ENCODE measurements at places on chromosomes 13 and 19.
A peak's percentile ranks its signal among the peaks of the same experiment; 100 is the strongest.

DNA sequence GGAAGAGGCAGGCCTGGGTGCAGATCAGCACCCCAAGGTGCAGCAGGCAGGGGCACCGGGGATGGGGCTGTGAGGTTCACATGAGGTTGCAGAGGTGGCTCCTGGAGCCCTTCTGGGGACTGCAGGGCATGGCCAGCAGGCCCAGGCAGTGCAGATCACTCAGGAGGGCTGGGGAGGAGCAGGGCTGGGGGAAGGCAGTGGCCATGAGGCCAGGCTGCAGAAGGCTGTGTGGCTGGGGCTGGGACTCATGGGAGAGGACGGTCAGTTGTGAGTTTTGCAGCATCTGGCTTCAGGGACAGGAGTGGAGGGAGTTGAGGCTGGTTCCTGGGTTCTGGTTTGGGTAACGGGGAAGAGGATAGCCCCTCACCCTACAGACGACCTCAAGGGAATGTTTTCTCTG lies 7.3 kb downstream of the WDR88 start:
- no peak for DNase-seq

GRCh38 chr13:72181661-72182060 lies 314.7 kb upstream of the DACH1 start:
- no peak for DNase-seq

- DNase-seq = peak; percentile 68
Measured at GRCh38 chr19:35114353-35115176, 1.1 kb upstream of the FXYD3 start.

DNA sequence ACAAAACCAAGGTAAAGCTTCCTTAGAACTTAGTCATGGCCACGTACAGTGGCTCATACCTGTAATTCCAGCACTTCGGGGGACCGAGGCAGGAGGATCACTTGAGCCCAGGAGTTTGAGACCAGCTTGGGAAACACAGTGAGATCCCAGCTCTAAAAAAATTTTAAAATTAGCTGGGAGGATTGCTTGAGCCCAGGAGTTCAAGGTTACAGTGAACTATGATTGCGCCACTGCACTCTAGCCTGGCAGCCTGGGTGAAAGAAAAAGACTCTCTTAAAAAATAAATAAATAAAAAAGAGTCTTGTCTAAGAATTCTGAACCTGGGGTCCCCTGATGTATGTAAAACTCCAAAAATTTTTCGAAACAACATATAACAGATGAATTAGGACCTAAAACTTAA lies 34.9 kb downstream of the N4BP2L2 start:
- DNase-seq = no peak

GRCh38 chr19:17796838-17797423 lies 2.0 kb downstream of the B3GNT3 start:
- DNase-seq = no peak

- DNase-seq = no peak
Measured at GRCh38 chr13:108037348-108037747, 178.0 kb downstream of the LIG4 start.

DNA sequence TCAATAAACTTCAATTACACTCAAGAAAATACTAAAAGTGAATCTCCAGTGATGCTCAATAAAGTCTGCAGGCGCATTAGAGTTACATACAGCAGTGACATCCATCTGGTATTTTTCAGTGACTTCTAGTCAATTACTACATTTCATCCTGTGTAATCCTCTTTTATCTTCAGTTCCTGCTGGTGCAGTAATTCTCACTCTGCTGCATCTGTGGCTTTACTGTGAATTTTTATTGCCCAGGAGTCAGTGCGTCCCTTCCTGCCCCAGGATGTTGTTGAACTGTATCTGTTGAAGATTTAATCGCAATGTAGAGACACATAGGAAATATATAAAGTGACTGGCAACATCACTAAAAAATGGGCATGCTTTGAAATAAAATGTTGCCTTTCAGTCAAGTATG lies 196.3 kb upstream of the TMTC4 start:
- DNase-seq = no peak

GRCh38 chr19:45505151-45505995 lies 1.9 kb upstream of the VASP start:
- no peak for DNase-seq

DNA sequence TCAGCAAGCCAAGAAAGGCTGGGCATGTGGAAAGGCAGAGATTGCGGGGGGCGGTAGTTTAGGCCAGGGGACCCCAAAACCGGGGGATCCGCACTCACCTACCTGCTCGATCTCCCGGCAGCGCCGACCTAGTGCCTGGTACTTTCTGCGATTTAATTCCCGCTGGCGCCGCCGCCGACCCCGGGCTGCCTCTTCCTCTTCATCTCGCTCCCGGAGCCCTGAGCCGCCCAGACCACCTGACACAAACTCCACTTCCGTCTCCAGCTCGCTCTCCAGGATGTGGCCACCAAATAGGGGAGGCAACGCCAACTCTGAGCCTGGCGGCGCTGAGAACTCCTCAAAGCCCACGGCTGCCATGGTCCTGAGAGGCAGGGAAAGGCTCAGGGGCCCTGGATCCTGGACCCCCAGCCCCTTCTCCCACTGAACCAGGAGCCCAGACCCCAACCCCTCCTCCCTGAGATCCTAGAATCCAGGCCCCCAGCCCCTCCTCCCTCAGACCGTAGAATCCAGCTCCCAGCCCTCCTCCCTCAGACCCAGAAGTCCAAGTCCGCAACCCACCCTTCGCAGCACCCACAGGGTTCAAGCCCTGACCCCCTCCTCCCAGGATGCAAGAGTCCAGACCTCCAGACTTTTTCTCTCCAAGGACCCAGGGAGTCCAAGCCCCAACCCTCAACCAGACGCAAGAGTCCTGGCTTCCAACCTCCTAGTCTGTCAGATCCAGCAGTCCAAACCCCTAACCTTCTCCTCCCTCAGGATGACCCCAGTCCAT lies 933 bp downstream of the TFPT start:
- peak; percentile 23 for DNase-seq

GRCh38 chr13:96991072-96991471 lies 3.2 kb downstream of the OXGR1 start:
- DNase-seq = no peak

GRCh38 chr13:110070511-110071120 lies 236.3 kb downstream of the COL4A1 start:
- DNase-seq = no peak

DNA sequence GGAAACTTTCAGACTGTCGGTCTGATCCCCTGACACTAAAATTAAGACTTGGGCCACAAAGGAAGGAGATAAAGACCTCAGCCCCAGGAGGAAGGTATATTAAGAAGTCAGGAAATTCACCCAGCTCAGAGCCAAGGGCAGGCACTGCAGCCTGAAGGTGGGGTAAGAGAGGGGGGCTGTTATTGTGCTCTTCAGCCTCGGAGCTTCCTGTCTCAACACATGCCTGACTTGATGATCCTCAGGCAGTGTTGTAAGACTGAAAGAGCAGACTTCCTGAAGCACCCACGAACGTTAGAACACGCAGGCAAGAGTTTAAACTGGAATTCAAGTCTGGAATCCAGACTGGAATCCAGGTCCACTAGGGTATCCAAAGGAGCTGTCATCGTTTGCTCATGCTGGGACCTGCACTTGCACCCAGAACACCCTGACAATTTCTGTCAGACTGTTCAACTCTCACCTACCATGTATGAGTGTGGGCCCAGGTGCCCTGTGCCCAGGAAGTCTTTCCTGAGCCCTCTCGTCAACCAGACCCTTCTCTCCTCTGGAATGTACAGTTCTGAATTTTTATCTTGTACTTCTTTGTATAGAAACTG lies 10.7 kb upstream of the FLT1 start:
- no peak for DNase-seq

DNA sequence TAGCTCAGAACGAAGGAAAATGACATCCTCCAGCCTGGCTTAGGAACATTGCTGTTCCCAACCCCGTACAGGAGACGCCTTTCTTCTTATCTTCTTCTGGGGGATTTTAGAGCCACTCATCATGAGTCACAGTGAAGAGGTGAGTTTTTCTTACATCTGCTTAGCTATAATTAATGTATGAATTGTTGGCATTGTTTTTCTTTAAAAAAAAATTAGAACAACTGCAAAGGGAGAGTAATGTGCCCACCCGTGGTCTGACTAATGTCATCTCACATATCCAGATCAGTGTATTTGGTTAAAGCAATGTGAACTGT lies 310.6 kb upstream of the TSHZ3 start:
- no peak for DNase-seq

- no peak for DNase-seq
Measured at GRCh38 chr13:23654111-23655110, 84.2 kb downstream of the TNFRSF19 start.

DNA sequence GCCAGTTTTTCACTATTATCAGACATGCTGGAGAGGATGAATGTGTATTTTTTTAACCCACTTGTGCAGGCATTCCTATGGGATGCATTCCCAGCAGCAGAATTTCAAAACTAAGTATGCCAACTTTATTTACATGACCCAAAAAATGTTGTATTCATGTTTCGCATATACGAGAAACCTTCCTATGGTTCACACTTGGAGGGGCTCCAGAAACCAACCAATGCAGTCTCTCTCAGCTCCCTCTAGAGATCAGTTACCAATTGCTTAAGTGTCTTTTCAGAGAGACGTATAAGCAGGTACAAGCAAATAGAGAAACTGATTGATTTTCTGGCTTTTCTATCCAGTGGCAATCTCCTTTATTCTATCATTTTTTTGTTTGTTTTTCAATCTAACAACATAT lies 5.5 kb upstream of the PTOV1 start:
- DNase-seq = no peak

DNA sequence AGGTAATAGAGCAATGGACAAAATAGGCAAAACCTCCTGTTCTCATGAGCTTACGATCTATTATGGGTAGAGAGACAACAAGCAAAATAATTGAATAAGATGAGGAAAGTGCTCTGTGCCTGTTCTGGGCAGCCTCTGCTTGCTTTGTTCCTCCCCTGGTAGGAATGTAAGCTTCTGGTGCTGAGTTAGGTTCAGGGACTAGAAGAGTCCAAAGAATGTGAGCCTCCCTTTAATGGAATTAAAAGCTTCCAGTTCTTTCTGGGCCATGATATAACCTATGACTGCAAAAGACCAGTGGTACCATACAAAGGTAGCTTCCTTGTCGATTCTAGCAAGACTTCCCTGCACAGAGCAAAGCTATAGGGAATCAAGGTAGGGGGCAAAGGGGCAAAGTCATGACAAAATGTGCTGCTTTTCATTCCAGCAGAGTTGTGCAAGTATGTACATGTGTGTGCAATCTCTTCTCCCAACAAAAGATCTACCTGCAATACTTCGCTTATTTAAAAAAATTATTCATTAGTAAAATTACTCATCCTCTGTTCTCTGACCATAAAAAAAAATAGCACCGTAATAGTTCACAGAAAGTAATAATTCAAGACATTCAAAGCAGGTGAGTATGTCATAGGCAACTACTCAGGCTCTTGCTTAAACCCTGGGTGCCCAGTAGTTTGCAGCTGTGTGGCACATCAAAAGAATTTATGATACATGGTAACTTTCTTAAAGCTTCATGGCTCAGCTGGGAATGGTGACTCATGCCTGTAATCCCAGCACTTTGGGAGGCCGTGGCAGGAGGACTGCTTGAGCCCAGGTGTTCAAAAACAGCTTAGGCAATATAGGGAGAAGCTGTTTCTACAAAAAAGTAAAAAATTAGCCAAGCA lies 21.4 kb downstream of the ACOD1 start:
- no peak for DNase-seq

GRCh38 chr13:45240143-45240542 lies 39.3 kb upstream of the KCTD4 start:
- DNase-seq = no peak

- DNase-seq = no peak
Measured at GRCh38 chr19:55652311-55653128, 2.3 kb upstream of the U2AF2 start.

DNA sequence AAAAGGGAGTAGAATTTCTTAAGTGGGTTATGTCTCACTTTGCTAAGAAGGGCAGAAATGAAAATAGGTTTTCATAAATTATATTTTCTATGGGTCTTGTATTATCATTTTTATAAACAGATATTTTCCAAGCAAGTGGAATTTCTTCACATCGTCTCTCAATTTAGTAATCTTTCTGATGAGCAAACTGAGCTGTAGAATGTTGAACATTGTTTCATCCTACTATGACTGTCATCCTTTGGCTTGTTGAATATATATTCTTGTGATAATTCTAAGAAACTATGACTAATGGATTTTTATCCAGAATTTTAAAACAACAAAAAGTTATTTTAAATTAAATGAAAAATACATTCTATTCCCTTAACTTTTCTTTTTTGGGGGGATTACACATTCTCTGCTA lies 313.8 kb downstream of the ENOX1 start:
- DNase-seq = no peak

DNA sequence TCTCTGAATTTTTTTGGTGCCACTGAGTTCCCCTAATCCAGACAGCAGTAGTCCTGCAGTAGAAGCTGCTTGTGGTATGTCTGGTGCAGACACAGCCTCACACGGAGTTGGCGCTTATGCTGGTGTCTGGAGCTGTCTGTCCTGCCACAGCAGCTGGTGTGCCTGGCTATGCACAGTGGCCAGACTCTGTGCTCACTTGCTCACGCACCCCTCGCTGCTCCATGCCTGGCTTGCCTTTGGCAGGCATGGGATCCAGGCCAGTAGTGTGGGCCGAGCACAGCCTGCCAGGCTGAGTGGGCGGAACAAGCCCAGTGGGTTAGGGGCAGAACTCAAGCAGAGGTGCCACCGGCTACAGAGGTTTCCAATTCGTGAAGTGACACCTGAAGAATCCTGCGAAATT lies 845.9 kb upstream of the PCDH9 start:
- DNase-seq = no peak

DNA sequence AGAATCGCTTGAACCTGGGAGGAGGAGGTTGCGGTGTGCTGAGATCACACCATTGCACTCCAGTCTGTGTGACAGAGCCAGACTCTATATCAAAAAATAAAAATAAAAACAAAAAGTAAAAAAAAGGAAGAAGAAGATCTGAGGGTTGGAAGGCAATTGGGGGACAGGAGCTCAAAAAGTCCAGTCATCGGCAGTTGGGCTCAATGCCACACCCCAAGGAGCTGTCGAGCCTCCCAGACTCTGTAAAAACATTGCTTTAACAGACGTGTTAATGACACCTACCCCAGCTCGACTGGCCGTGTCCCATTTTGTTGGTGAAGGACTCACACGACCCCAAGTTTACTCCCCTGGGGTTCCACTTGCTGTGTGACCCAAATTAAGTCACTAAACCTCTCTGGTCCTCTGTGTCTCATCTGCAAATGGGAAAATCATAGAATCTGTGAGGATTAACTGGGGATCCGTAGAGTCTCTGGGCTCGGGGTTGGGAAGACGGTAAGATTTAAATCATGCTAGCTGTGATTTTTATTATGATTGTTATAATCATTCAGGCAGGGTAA lies 7.0 kb downstream of the GNA15 start:
- DNase-seq = no peak

Data from activated CD4-positive, alpha-beta T cell treated with anti-CD3 and anti-CD28 coated beads, Interleukin-2, amount 50 U/mL, for 1 hour (primary cell).